ENCODE measurements at places on chromosomes 12 and 14. TPM values are rescaled to one million over a fixed set of nuclear protein-coding genes. Genes with fewer than 3 reads are reported as not detected.

RAB21 gene
- total RNA-seq = 5.5 TPM

CABP1 gene
- 0.16 TPM for total RNA-seq

TMEM116 gene
- total RNA-seq = 3.5 TPM

VIPAS39 gene
- 33.0 TPM for total RNA-seq

PRH2 gene
- not detected for total RNA-seq

STAC3 gene
- not detected for total RNA-seq

PLCZ1 gene
- total RNA-seq = not detected

B4GALNT1 gene
- total RNA-seq = under 0.01 TPM

Measured in bladder microvascular endothelial cell (primary cell).